ENCODE measurements at places on chromosomes 2 and 18.

DNA sequence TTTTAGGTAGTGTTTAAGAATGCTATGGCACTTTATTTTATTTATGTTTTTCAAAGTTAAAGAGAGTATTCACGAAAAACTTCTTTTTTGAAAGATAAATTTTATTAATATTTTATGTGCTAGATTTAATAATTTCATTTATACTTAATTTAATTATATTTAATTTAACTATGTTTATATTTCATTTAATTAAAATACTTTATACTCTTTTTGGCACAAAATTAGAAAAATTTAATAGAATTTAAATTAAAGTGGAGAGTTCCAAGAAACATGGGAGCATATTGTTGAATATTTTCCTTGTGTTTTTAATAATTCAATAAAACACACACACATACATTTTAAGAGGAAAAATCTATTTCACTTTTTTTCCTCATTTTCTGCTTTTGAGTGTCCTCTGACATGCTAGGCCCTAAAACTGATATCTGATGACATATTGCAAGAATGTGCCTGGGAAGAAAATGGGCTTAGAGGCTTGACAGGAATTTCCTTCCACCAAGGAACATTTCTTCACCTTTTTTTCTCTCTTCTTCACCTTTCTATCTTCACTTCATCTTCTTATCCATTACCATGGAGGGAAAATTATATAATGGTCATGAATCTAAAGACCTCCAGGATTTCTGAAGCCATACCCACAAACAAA is 15.4 kb downstream of the ARHGAP28 start:
- DNase-seq, result no peak

GRCh38 chr18:2302628-2303516 is 268.4 kb downstream of the METTL4 start:
- no peak for DNase-seq

GRCh38 chr2:29817801-29818680 is 103.3 kb downstream of the ALK start:
- DNase-seq, result no peak

- no peak for DNase-seq
Measured at GRCh38 chr2:124967325-124967724, 942.2 kb downstream of the CNTNAP5 start.

GRCh38 chr2:147568109-147568508 is 276.7 kb upstream of the ACVR2A start:
- DNase-seq, result no peak

- no peak for DNase-seq
Measured at GRCh38 chr2:127074358-127074757, 32.6 kb downstream of the BIN1 start.

DNA sequence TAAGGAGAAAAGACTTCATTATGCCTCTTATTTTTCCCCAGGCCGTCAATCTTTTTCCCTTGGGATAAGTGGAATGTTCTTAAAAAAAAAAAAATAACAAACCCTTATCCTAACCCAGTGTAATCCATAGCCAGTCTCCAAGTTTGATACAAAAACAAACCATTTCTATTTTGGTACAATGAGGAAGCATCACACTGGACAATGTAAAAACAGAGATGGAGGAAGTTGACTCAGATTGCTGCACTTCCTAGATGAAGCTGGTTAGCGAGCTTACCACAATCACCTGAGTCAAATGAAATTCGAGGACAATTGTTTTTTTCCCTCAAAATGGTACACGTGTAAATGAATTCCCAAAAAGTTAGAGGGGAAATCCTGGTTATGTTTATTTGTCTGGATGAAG is 259.7 kb downstream of the TCF4 start:
- DNase-seq, result no peak

- DNase-seq, result no peak
Measured at GRCh38 chr2:100520224-100520623, 42.6 kb upstream of the PDCL3 start.

DNA sequence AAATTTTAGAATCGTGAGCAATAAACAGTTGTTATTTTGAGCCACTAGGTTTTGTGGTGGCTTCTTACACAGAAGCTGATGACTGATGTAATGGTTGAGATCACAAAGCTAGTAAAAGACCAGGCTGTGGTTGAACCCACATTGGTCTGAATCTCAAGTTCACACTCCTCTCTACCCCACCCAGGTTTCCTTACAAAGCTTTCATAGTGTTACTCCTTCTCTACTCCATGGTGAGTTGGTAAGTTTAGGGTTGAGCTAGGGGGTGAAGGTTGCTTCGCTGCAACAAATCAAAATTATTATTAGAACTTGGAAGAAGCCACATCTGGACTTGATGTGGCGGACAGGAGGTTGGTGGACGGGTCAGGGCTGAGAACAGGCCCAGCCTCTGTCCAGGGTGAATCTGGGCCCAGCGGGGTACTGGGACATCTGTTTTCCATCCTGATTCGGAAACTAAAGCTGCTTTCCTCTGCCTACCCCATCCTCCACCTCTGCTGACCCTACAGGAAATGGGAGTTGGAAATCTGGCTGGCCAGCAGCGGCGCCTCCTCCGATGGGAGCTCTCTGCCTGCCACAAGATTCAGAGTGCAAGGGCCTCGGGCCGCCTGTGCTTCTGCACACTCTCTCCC is 86.3 kb downstream of the ZFP36L2 start:
- DNase-seq, result no peak

DNA sequence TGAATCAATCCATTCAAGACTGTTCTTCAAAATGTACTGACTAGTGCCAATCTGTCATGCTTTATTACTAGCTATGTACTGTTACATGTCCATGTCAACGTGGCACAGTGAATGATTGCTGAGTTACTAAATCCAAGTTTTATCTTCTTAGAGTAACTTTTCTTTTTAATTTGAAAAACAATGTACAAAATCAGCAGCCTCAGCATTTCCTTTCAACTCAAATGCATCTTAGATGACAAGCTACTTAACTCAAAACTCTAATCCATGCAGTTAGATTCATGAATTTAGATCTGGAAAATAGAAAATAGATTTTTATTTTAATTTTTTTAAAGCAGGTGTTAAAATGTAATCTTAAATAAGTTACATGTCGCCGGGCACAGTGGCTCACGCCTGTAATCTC is 174.2 kb downstream of the CAPN13 start:
- no peak for DNase-seq

- DNase-seq, result peak; percentile 26
Measured at GRCh38 chr2:72993147-72993932, 76.0 kb downstream of the EMX1 start.

- no peak for DNase-seq
Measured at GRCh38 chr2:58739033-58739432, 497.9 kb upstream of the FANCL start.

DNA sequence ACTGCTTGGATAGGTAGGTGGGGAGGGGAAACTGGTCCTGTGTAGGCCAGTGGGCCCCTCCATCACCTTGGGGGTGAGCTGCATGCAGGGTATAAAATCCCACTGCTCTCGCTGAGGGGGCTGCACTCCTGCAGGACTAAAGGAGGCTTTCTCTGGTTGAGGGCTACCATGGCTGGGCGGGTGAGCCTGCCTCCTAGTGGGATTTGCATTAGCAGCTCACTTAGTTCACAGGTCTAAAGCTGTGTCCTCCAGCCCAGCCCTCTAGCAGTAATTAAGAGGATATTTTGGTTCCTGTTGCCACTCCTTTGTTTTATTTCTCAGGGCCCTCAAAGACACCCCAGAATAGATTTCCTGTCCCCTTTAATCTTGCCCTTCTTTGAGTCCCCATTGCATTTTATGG is 24.6 kb downstream of the TMEM127 start:
- DNase-seq, result no peak

- DNase-seq, result no peak
Measured at GRCh38 chr2:227020416-227020815, 143.6 kb downstream of the COL4A4 start.

DNA sequence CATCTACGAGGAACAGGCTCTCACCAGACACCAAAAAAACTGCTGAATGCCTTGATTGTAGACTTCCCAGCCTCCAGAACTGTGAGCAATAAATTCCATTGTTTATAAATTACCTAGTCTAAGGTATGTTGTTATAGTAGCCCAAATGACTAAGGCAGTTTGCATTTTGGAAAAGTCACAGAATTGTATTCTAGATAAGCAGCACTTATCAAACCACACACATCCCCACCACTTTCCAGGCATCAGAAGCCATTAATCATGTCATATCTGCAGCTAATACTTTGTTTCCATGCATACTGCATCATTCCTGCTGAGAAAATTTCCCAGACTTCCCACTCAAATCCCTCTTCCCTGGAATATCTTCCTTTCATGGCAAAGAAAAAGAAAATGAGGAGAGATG is 187.2 kb downstream of the INO80D start:
- DNase-seq, result no peak

- DNase-seq, result no peak
Measured at GRCh38 chr18:7201096-7201495, 29.8 kb upstream of the LRRC30 start.

- no peak for DNase-seq
Measured at GRCh38 chr2:232416521-232417470, 10.2 kb downstream of the ALPG start.

DNA sequence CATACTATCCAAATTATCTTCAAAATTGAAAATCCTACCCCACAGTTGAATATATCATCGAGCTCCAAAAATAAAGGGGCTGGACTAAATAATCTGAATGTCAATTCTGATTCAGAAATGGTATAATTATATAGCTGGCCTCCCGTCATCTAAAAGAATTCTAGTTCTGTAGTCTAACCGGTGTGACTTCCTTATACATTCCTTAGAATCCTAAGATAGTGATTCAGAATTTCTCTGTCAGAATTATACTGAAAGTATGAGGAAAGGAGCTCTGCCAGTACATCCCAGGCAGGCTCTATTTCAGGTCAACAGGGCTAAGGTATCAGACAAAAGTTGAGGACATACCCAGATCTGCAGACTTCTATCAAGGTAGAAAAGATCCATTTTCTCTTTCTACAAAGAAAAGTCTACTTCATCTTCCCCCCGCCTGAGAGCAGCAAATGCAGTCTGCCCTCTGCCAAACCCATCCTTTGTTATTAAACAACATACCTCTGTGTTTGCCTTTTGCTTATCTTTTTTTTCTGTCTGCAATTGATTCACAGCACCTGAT is 128.5 kb downstream of the METTL4 start:
- no peak for DNase-seq

DNA sequence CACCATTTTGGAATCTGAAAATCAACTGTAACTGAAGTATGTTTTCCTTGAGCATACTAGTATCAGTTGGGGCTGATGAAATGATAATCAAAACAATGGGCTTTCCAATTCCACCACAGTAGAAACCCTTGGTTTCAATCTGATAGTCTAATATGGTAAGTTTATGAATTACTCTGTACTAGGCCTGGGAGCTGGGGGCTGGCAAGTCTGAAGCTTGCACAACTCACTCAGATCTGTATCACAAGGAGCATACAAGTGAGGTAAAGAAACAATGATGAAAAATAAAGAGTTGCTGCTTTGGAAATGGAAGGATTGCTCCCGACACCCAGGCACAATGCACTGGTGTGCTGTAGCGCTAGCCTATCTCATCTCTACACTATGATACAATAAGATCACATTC is 19.4 kb downstream of the ZEB2 start:
- no peak for DNase-seq

- no peak for DNase-seq
Measured at GRCh38 chr2:224252631-224253030, 149.3 kb downstream of the FAM124B start.

DNA sequence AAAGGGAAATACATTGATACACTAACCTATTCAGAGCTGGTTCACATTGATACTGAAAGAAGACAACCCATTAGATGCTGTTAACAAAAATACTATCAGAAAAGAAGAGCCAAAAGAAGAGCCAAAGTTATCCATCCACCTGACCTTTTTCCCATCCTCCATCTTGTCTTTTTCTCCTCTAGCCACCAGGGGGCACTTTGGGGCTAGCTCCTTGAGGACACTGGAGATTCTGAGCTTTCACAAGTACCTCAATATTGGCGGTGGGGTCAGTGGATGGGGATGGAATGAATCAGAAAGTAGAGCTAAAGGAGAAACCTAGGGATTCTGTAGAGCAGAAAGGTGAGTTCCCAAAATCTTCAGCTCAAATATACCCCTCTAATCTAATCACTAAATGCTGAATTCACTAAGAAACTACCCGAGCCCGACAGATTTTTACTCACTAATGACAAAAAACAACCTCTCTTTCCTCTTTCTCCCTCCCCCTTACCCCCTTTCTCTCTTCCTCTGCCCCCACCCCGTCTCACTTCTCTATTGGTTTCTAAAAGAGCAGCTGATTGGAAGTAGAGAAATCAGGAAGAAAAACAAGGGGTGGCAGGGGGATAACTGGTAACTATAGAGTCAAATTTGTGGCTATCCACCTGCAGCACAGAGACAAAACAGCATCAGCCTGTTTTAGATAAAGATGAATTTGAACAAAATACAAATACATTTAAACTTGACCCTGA is 203.3 kb downstream of the TCF4 start:
- DNase-seq, result no peak

- DNase-seq, result no peak
Measured at GRCh38 chr2:97662386-97662894, 1.4 kb downstream of the ACTR1B start.

DNA sequence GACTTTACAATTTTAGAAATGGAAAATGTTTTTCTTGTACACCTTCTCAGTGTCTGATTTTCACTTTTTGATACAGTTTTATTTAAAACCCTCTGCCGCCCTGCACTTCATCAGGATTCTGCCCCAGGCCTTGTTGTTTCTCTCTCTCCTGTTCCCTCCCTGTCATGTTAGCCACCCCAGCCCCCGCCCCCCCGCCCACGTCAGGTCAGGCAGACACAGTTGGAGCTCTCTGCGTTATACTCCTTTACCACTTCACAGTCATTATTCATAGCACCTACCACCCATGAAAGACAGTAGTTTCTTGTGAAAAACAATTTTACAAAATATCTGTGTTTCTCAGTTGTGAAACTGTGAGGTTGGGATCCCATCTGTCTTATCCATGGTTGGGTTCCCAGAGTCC is 21.5 kb downstream of the ADNP2 start:
- no peak for DNase-seq

- no peak for DNase-seq
Measured at GRCh38 chr2:189834059-189834458, 49.8 kb downstream of the PMS1 start.

- no peak for DNase-seq
Measured at GRCh38 chr2:138496096-138496651, 5.4 kb upstream of the SPOPL start.

- DNase-seq, result no peak
Measured at GRCh38 chr18:49827996-49828395, 14.7 kb upstream of the ACAA2 start.

DNA sequence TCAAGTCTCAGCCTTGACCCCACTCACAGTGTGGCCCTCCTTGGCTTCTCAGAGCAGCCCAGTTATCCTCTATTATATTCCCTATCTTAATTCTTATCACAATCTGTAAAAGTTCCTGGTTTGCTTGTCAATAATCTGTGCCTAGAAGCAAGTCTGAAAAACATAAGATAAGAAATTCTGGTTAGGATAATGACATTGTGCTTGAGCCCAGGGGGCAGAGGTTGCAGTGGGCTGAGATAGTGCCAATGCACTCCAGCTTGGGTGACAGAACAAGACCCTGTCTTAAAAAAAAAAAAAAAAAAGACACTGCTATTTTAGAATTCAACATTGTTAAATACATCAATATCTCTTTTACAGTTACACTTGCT is 63.9 kb downstream of the TMEM131 start:
- DNase-seq, result no peak

GRCh38 chr2:101430156-101430555 is 42.9 kb upstream of the CREG2 start:
- no peak for DNase-seq

GRCh38 chr2:236642584-236643291 is 73.1 kb downstream of the ACKR3 start:
- DNase-seq, result no peak
